Retina (tissue), 1 donor: ENCODE measurements at places on chromosomes 2 and 18.

DNA sequence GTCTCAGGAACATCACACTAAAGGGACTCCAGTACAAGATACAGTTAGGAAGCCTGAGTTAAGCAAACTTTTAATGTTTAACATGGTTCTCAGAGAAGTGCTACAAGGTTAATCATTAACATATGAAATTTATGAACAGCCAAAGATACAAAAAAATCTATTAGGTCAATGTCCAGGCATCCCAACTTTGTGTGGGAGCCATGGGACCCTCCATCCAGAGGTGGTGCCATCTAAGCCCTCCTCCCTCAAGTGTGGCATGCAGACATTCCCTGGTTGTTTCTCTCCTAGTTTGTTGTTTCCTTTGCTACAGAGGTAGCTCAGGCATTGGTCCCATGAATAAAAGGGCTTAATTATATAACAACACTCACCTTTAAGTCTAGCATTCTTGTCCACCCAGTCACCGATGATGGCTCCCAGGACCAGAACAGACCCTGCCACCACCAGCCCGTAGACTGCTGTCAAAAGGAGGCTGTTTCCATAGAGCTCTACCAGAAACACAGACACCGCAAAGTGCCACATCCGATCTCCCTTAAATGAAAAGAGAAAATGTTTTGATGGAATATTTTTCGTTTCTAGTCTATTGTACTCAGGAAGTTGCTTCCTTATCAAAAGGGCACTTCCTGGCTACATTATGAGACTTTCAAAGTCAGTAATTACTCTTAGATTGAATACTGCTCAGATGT lies 5.7 kb downstream of the SLC40A1 start:
- DNase-seq = no peak

DNA sequence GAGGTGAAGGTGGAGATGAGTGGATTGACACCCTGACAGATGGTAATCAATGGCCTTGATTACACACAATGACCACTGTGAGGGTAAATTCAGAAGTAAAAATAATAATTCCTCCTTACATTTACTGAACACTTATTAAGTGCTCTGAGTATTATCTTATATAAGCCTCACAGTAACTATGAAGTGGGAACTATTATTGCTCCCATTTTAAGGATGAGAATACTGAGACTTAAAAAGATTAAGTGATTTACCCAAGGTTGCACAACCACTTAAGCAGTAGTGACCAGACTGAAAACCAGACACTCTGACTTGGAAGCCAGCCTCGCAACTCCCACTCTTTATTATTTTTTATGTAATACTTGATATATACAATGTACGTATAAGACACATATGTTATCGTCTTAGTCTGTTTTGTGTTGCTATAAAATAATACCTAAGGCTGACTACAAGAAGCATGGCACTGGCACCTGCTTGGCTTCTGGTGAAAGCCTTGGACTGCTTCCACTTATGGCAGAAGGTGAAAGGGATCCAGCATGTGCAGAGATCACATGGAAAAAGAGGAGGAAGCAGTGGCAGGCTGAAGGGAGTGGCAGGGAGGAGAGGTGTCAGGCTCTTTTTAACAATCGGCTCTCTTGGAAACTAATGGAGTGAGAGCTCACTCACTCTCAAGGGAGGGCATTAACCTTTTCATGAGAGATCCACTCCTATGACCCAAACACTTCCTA lies 41.5 kb upstream of the C1D start:
- no peak for DNase-seq

DNA sequence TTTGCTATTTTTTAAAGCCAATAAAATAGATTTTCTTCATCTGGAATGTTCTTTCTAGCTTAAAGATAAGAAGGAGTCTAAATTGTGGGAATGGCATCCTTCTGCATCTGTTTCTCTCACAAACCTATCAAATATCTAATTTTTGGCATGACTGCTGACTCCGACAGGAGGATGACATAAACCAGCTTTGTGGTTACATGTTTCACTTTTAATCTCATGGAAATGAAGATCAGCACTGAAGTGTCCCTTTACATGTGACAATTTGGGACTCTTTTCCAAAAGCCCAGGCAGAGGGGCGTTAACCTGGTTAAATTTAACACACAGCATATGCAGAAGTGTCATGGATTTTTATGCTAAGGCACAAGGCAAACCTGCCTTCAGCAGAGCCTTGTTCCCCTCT lies 694.7 kb downstream of the ARHGAP15 start:
- no peak for DNase-seq

DNA sequence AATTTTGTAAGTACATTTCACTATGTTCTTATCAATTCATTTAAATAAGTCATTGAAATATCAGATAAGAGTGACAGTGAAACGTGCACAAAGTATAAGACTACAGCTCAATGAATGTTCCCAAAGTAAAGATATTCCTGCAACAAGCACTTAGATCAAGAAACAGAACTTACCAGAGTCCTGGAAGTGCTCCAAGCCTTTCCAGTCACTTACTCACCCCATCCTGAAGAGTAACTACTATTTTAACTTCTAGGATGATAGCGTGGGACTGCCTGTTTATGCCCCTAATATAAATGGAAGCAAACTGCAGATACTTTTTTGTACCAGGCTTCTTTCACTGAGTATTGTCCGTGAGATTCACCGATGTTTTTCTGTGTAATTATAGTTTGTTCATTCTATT lies 768.9 kb downstream of the SLC4A3 start:
- no peak for DNase-seq

DNA sequence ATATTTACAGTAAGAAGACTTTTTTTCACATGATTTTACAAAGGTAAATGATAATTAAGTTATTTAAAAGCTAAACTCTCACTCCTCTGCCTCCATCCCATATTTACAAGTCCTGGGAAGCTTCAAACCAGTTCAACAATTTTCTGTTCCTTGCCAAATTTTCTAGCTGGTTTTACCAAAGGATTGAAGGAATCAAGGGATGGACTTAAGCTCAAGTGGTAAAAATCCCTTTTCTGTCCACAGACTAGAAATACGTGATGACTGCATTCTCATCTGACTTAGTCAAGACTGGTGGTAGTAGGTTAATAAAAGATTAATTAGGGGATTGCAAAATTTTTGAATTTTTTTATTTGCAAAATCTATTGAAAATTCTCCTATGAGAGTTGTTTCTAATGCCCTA lies 297.3 kb downstream of the MTX2 start:
- DNase-seq = no peak

DNA sequence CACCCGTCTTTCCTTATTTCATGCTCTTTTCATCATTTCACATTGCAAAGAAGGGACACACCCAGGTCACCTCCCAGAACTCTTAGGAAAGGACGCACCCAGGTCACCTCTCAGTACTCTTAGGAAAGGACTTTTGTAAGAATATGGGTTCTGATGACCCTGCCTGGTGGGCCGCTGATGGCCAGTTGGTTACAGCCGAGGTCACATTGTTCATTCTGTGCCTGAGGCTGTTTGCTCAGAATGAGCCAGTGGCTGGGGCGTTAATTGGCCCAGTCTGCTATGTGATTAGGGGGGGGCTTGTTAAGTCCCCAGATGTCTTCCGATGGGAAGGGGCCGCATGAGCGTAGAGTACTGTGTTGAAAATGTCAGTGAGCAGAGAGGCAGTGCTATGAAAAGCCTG lies 9.4 kb downstream of the MLPH start:
- DNase-seq = no peak

DNA sequence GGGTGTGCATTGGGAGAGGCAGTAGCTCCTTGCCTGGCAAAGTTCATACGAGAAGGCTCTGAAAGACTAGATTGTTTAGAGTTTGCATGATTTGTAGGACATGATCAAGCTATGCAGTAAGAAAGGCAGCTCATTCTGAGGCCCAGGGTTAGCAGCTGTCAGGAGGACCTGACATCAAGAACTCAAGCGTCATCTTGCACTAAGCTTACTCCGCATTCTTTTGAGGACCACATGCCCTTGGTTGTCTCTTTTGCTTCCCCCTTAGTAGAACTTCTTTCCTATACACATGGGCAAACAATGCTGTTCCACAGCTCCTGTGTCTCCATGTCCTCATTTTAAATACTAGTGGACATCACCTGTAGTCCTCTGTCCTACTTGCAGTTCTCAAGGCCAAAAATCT lies 14.0 kb downstream of the ZNF532 start:
- no peak for DNase-seq
